Effector memory CD8-positive, alpha-beta T cell (primary cell): ENCODE measurements at places on chromosomes 12 and 14.

- peak; percentile 50 for DNase-seq
These were observed 48.8 kb downstream of the SLC38A1 start for GRCh38 chr12:46219877-46220655.

DNA sequence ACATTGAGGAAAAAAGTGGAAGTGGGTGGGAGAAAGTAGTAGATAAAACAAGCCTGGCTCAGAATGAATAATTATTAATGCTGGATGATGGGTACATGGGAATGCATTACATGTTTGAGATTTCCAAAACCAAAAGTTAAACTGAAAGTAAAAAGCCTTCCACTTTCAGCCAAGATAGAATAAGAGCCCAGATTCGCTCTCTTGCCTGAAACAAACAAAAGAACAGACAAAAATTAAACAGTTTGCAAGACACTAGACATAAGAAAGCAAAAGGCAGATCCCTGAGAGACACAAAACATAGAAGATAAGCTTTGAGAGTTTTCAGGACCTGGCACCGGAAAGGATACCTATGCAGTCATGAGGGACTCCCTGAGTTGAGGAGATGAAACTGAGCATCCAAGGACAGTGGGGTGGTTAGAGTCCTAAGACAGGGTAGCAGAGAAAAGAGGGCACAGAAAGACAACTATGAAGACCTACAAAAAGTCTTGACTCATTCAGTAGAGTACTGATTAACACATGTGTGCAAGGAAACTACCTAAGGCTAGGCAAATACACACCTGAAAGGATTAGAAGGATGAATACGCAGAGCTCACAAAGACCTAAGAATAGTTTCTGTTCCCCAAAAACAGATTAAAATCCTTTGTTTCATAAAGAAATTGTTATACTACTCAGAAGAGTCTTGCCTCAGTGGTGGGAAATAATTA is 54.1 kb downstream of the CEP83 start:
- no peak for DNase-seq

DNA sequence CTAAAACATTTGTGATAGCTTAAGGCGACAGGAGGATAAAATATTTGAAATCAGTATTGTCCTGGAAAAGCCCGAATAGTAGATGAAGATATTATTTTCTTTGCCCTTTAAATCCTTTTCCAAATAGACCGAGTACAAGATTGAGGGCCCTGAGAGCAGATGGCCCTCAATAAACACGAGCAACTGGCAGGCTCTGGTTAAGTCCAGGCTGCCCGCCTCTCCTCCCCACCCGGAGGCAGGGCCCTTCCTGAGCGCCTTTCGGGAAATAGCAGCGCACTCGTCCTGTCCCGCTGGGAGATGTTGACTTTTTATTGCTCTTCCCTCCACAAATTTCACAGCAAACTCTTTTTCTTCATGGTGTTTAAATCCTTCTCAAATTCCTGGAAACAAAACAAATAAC is 50.8 kb upstream of the MAX start:
- DNase-seq, result no peak

DNA sequence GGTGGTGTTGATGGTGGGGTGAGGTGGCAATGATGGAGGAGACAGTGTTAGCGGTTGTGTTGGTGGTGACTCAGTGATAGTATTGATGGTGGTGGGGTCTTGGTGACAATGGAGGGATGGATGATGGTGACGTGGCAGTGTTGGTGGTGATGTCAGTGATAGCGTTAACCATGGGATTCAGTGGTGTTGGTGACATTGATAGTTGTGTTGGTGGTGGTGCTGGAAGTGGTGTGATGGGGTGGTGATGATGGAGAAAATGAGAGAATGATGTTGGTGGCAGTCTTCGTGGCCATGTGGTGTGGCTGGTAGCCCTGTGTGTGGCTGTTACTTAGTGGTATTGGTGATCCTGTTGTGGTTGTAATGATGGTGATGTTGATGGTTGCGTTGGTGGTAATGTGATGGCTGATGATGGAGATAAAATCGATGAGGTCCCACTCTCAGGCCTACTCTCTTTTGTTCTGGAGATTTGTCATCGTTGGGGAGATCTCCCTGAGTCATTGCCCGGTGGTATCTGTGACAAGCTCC is 2.6 kb downstream of the DTX1 start:
- DNase-seq, result no peak

- no peak for DNase-seq
These were observed 674.1 kb upstream of the ATXN7L3B start for GRCh38 chr12:73863546-73863945.

- no peak for DNase-seq
These were observed 53.3 kb downstream of the BEGAIN start for GRCh38 chr14:100533656-100534485.

GRCh38 chr12:49527361-49528130 is 11.3 kb upstream of the KCNH3 start:
- no peak for DNase-seq

DNA sequence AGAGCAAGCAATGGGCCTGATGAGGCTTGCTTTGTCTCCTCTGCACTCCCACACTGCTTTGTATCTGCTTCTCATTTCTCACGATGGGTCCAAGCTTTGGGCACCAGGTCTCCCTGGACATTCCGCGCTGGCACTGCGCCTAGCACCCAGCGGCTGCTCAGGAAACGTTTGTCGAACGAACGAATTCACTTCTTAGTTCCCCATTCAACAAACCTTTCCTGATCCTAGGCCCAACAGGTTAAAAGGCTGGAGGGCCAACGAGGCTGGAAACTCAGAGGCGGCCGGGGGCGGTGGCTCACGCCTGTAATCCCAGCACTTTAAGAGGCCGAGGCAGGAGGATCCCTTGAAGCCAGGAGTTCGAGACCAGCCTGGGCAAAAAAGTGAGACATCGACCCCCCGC is 1.0 kb upstream of the GLRX5 start:
- no peak for DNase-seq
